ENCODE measurements at places on chromosomes 5 and 9.

DNA sequence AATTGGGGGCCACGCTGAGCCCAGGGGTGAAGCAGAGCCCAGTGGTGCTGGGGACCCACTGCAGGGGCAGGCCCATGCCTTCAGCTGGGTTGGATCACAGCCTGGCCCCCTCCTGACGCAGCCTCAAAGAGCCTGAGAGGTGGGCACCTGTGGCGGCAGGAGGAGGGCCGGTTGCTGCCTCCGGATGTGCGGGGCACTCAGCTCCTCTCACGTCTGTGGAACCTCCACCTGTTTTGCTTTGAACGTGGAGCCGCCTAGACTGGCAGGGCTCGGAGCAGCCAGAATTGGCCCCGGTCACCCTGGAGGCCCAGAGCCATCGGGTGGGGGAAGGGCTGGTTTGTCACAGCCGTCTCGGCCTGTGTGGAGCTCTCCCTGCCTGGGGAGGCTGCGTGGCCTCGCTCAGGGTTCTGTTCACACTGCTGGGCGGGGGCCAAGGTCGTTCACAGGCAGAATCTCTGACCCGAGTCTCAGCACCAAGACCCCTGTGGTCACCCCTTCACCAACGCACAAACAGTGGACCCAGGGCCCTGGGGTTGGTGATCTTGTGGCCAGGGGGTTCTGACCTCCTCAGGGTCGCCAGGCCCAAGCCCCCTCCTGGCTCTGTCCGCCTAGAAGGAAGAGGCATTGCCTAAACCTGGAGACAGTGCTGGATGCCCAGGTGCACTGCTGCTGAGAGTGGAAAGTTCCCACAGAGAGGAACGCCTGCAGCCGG is 9.2 kb upstream of the SLC9A3 start:
- no peak for DNase-seq

DNA sequence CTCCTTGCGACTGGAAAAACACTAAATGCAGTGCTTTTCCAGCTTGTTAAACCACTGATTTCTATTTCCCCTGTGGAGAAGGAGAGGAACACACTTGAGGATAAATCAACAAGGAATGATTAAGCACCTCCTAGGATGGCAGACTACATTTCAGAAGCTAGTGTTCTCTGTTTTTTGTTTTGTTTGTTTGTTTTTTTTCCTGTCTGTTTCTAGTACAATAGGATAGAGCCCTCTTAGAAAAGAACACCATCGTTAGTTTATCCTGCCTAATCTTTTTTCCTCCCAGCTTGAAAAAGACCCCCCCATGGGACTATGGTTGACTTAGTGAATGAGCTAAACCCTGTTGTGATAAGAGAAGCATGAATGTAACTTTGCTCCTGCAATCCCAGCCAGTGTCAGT is 3.9 kb upstream of the TAL2 start:
- DNase-seq = no peak

DNA sequence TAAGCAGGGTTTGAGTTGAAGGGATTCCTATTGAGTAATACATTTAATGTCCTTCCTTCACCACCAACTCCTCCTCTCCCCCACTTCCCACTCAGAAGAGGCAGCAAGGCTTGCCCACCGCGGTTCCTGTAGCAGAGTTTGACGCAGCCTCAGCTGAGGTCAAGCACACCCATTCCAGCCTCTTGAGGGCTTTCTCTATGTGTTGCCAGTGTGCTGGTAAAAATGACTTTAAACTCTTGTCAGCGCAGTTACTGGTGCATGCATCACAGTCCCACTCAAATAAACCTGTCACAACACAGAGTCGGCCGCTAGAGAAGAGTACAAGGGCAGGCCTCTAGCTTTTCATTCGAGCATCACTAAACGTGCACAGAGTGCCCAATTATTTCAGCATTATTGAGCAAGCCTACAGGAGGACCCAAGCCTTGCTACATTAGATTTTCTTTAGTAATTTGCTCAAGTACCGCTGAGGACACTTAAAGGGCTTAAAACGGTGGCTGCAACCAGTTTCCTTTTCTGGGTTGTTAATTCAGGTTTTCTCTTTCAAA is 79.6 kb downstream of the TLE4 start:
- DNase-seq = no peak

DNA sequence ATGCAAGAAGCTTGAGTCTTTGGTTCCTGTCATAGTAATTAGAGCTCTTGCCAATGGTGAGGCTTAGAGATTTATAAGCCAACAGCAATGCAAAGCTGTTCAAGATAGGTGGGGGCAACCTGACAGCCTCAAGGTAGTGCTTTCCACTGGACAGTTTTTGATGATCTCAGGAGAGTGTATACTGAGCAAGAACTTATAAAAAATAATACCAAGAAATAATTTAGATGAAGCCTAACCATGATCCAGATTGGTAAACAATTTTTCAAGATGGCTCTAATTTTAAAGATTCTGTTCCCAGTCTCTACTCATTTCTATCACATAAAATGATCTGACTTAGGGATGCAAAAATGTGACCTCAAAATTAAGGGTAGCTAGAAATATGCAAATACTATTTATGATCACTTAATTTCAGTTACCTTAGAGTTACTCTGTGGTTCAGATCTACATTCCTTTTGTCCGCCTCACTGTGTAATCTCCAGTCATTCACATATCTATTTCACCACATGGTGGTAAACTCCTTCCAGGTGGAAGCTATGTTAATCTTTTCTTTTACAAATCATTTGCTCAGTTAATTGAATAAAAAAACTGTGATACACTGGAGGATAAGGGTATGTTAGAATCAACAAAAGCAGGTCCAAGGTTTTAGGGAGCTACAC is 1228.0 kb upstream of the C9orf72 start:
- DNase-seq = no peak

GRCh38 chr5:150987746-150988145 is 32.6 kb upstream of the GPX3 start:
- no peak for DNase-seq

- no peak for DNase-seq
Observed at GRCh38 chr5:568061-568781, 43.9 kb upstream of the CEP72 start.

GRCh38 chr5:152634586-152634985 is 229.5 kb upstream of the NMUR2 start:
- DNase-seq = no peak

DNA sequence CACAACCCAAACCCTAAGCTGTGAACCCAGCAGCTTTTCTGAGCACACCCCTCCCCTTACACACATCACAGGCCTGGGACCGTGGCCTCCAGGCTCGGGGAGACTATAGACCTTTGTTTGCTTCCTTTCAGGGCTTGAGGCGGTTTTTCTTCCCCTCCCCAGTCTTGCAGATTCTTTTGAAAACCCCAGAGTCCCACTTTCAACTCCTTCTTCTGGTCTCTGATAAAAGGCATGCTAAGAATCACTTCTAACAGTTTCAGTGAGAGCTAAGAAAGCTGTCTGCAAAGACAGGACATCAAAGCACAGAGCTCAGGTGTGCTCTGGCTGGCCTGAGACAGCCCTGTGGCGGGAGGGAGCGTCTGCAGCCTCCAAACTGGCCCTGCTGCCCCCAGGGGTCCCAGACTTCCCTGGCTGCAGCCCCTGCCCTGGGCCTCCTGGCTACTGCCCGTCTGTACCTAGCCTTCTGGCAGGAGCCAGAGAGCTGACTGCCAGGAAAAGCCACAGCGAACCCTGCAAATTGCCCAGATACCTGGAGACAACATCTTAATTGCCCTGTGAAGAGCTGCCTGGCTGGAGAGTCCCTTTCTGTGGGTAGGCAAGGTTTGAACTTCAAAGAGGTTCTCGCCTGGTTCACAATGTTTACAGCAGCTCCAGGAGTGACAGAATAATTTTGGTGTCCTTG is 138.9 kb downstream of the GADD45G start:
- DNase-seq = no peak

DNA sequence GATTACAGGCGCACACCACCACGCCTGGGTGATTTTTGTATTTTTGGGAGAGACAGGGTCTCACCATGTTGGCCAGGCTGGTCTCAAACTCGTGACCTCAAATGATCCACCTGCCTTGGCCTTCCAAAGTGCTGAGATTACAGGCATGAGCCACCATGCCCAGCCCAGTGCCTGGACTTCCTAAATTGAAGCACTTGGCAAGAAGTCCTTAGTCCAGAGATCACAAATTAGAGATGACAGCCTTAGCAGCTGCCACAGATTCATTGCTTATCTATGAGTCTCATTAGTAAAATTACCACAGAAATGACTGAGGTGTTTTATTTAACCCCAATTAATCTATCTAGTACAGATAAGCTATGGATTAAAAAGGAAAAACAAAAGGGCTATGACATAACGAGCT is 19.2 kb downstream of the EFCAB9 start:
- DNase-seq = no peak

GRCh38 chr5:129243039-129243438 is 148.5 kb downstream of the ISOC1 start:
- no peak for DNase-seq
